ENCODE measurements at places on chromosomes 12 and 14.

DNA sequence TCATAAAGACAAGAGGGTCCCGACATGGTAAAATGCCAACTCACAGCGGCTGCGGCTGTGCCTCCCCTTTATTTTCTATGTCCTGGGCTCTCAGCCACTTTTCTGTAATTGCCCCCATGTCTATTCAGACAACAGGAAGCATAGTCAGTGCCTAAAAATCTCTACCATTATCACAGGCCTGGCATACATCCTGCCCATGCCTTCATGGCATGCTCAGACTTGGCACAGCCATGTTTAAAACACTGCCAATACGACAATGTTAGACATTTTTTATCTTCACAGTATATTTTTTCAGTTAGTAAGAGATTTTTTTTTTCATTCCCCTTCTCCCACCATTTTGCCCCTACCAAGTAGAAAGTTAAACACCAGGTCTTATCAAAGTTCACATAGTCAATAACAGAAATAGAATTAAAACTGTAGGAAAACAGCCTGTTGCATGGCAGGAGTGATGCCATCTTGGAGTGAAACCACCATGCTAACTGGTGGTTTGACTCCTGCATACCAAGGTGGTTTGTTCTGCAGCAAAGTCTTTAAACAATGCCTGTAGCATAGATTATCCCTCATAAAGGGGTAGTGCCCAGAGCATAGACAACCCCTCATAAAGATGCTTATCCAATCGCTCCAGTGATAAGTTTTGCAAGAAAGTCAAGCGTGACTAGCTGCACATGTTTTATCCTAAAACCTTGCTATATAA lies 18.9 kb upstream of the CERS5 start:
- DNase-seq = no peak

GRCh38 chr12:110689281-110690126 lies 589 bp upstream of the HVCN1 start:
- DNase-seq = no peak

DNA sequence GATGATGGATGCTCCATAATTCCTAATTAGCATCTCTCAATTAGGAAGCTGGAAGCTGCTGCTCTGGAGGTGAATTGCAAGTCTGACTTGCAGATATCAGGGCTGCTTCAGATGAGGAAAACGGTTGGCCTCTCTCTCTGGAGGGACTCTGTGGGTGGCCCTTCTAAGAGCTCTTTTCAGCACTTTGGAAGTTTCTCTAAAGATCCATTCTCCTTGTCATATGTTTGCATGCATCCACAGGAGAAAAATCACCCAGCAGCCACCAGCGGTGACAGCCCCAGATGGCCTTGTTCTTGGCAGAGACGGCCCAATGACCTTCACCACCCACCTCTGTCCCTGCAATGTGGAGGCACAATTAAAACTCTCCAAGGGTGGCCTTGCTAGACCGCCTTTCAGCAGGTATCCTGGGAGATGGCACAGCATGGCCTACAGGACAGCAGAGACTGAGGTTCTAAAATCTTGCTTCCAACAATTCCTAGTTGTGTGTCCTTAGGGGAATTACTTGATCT lies 42.3 kb downstream of the KSR2 start:
- DNase-seq = no peak

- no peak for DNase-seq
These were observed 10.0 kb downstream of the LRCOL1 start for GRCh38 chr12:132600048-132601032.

GRCh38 chr12:58533652-58534051 lies 386.7 kb downstream of the LRIG3 start:
- DNase-seq = no peak

DNA sequence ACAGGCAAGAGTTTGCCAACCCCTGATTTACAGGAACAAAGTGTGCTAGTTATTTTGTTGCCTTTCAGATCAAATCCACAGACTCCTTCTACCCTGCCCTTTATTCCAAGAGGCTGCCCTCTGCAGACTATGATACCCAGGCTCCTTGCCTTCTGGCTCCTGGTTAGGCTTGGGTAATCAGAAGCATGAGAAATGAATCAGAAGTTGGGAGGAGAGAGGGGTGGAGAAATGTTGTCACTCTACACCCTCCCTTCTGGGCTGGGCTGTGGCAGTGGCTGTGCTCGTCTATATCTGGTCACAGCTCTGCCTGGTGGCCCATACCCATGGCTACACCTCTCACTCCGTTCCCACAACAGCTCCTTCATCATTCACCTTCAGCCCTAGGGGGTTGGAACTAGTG lies 204.6 kb upstream of the PLXNC1 start:
- no peak for DNase-seq

DNA sequence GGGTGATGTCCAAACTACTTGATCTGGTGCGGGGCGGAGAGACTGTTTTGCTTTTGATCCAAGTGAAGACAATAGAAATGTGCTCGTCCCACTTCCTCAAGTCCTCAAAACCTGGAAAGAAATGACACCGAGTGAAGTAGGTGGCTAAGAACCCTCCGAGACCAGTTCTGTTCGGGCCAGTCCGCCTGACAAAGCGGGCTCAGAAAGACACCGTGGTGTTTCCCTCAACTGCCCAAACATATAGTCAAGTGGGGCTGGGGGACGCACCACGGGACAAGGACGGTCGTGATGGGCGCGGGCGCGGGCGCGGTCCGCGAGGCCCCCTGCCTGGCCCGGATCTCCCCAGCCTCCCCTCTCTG lies 1.6 kb downstream of the PHLDA1 start:
- DNase-seq = no peak

GRCh38 chr14:79325557-79325956 lies 885.7 kb downstream of the DIO2 start:
- DNase-seq = no peak

- DNase-seq = no peak
These were observed 18.1 kb downstream of the RAB21 start for GRCh38 chr12:71772735-71773134.

GRCh38 chr12:40970320-40970907 lies 217.7 kb upstream of the PDZRN4 start:
- DNase-seq = no peak

- DNase-seq = no peak
These were observed 12.1 kb upstream of the LRP6 start for GRCh38 chr12:12278899-12279298.

GRCh38 chr12:59405992-59406391 lies 189.8 kb upstream of the SLC16A7 start:
- DNase-seq = no peak

- DNase-seq = no peak
These were observed 194.4 kb downstream of the EFCAB11 start for GRCh38 chr14:89760086-89760485.

GRCh38 chr14:23725980-23726710 lies 90.0 kb downstream of the DHRS2 start:
- no peak for DNase-seq

DNA sequence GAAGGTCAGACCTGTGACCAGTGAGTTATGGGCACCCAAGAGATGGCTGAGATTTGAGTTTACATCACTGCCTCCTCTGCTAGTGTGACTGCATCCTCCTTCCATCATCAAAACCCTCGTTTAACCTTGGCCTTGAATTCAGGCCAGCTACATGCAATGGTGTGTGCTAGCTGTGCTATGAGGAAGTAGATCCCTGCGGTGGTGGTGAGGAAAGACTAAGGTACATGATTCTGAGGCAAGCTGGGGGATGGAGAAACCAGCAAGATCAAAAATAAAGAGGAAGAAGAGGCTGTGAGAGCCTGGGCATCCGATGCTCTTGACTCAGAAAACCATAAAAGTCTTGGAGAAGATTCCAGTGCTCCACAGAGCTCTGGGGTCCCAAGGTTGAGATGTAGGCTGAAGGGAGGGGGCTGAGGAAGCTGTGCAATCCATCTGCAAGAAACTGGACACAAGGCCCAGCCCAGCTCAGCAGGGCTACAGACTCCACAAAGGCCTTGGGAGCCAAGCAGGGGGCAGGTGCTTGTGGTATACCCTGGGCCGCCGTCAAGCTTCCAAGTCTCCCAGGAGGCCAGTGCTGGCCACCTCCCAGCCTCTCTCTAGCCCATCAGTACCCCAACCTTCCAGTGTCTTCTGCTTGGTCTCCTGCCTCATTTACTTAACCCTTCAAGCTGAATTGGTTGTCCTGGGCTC lies 774.8 kb downstream of the VRK1 start:
- no peak for DNase-seq

- no peak for DNase-seq
These were observed 14.5 kb upstream of the SLC38A2 start for GRCh38 chr12:46386877-46387629.

DNA sequence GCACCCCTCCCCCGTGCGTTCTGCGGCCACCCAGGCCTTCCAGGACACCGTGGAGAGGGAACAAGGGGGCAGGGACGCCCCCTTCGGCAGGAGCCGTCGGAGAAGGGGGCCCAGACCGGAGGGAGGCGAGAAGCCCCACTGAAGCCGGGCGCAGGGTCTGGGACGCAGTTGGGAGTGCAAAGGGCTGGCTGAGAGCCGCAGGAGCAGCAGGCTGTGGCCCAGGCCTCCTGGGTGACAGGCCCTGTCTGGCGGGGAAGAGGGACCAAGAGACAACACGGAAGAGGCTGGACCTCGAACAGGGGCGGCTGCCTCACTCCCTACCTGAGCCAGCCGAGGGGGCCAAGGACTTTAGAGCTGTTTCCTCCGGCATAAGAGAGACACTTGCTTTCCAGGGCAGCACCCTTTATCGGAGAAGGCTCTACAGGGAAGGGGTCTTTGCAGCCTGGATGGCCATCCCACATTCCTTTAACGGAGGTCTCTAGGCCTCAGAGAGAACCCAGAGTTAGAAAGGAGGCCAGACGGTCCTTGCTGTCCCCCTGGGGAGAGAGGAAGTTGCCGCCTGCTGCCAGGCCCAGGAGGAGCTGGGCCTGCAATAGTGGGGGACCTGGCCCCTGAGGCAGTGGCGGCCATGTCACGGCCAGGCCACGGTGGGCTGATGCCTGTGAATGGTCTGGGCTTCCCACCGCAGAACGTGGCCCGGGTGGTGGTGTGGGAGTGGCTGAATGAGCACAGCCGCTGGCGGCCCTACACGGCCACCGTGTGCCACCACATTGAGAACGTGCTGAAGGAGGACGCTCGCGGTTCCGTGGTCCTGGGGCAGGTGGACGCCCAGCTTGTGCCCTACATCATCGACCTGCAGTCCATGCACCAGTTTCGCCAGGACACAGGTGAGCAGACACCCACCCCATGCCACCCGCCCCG lies 1.3 kb downstream of the DTX1 start:
- DNase-seq = peak; percentile 87

GRCh38 chr12:110223777-110224378 lies 57.2 kb upstream of the ATP2A2 start:
- no peak for DNase-seq

DNA sequence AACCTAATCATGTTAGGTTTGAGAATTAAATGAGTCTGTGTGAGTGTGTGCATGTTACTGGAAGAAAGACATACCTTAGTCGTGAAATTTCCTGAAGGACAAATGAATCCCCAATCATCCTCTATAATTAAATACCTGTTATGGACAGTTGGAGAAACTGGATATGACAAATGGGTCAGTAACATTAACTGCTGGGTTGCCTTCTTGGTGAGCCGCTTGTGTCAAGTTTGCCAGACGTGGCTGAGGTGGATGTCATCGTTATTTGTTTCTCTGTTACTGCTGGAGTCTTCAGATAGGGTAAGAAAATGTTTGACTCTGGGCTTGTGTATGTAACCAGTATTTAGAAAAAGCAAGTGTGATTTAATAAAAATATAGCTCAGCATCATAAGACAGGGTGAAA lies 131.6 kb downstream of the CAND1 start:
- DNase-seq = no peak

- no peak for DNase-seq
These were observed 37.1 kb upstream of the TC2N start for GRCh38 chr14:91904483-91904882.

- DNase-seq = no peak
These were observed 1.5 kb downstream of the PRR4 start for GRCh38 chr12:10847744-10848143.

- DNase-seq = no peak
These were observed 747 bp downstream of the HSPB8 start for GRCh38 chr12:119179335-119180021.

- DNase-seq = no peak
These were observed 72.7 kb upstream of the MANSC4 start for GRCh38 chr12:27852742-27853141.

DNA sequence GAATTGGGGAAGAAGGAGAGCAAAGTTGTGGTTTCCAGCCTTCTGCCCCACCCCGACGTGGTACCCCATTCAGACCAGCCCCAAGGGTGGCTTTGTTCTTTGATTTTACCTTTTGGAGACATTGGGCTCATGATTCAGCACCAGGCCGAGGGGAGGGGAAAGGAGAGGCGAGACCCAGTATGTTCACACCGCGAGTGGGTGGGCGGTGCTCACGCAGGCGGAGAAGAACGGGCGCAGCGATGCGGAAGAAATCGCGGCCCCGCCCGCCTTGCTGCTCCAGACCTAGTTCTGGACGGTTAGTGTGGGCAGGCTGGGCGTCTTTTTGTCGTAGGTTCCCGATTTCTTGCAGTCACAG lies 963 bp downstream of the ATL1 start:
- no peak for DNase-seq

DNA sequence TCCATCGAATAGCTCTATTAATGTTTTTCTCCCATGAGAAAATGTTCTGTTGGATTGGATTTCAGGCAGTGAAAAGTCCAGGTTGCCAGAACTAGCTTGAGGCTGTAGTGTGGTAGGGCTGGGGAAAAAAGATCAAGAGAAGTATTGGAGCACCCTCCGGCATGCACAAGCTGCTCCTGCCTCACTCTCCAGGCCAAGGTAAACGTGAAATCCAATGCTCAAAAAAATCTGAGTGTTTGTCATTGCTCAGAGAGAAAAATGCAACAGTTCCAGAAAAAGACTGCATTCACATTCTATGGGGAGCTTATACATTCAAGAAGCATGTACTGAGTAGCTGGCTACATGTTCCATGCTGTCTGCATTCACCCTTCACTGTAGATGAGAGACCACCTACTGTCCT lies 680.9 kb upstream of the TBX3 start:
- no peak for DNase-seq

GRCh38 chr12:23204933-23205778 lies 580.2 kb downstream of the ETNK1 start:
- no peak for DNase-seq

GRCh38 chr12:124227951-124228711 lies 66.8 kb upstream of the RFLNA start:
- peak; percentile 80 for DNase-seq

GRCh38 chr12:42761601-42762350 lies 172.2 kb upstream of the PRICKLE1 start:
- no peak for DNase-seq

GRCh38 chr12:64780531-64781279 lies 21.5 kb upstream of the GNS start:
- DNase-seq = peak; percentile 92

GRCh38 chr14:32129124-32129523 lies 52.0 kb downstream of the ARHGAP5 start:
- no peak for DNase-seq

DNA sequence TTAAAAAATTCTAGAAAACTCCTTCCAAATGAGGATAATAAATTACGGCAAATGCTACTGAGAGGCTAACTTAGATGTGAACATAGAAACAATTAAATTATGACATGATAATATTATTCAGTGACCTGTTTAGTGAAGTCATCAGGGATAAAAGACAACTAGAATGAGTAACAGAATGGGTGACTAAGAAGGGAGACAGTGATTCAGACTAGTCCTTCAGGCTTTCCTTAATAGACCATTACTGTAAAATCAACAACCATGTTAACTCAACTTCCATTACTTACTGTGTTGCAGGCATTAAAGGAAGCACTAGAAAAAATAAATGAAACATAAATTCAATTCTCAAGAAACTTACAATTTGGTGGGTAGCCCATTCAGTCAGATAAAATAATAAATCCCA lies 543.9 kb upstream of the LRFN5 start:
- DNase-seq = no peak

- DNase-seq = no peak
These were observed 61.3 kb upstream of the RESF1 start for GRCh38 chr12:31897781-31898503.
